ENCODE measurements at places on chromosomes 3 and 15.

DNA sequence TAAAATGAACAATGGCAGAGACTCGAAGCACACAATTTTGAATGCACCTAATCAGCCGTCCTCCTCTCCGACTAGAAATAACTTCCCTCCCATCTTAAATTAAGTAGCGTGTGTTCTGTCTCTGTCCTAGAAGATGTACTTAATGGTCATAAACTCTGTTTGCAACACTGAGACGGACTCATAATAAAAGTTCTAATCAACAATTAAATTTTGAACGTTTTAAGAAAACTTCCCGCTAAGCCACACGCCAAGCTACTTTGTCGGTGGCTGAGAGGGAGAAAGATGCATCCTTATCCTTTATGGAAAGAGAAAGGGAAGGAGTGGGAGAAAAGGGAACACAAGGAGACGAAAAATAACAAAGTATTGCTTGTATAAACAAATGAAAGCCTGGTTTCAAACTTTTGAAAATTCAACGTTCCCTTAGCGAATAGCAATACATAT is 989 bp downstream of the GNB4 start:
- no peak for DNase-seq

- no peak for DNase-seq
Observed at GRCh38 chr3:178518660-178519396, 17.4 kb upstream of the KCNMB2 start.

GRCh38 chr3:150249779-150250470 is 158.2 kb upstream of the TSC22D2 start:
- DNase-seq, result no peak

DNA sequence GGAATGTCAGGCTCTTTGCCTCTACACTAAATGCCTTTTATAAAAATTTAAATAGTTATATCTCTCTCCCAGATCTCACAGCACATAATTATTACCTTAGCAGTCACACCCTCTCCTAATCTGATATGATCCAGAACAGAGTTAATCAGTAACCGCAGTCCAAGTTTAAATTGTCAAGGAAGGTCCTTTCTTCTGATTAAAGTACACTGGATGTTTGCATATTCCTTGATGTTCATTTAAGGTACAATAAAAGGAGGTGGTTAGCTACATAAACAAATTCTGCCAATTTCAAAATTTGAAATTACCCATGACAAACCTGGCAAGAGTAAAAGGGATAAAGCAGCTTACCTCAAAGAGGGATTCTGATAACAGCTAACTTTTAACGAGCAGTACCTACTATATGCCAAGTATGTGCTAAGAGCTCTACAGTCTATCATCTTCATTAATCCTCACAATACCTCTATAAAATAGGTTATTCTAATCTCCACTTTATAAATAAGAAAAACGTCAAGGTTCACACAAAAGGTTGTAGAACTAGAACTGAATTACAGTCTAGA is 4.3 kb downstream of the GOLIM4 start:
- no peak for DNase-seq

- DNase-seq, result peak; percentile 40
Observed at GRCh38 chr3:37498126-37499039, 324.0 kb upstream of the LRRFIP2 start.

- DNase-seq, result no peak
Observed at GRCh38 chr3:55622733-55623132, 135.6 kb upstream of the WNT5A start.

GRCh38 chr3:18070231-18070630 is 327.8 kb upstream of the TBC1D5 start:
- no peak for DNase-seq

DNA sequence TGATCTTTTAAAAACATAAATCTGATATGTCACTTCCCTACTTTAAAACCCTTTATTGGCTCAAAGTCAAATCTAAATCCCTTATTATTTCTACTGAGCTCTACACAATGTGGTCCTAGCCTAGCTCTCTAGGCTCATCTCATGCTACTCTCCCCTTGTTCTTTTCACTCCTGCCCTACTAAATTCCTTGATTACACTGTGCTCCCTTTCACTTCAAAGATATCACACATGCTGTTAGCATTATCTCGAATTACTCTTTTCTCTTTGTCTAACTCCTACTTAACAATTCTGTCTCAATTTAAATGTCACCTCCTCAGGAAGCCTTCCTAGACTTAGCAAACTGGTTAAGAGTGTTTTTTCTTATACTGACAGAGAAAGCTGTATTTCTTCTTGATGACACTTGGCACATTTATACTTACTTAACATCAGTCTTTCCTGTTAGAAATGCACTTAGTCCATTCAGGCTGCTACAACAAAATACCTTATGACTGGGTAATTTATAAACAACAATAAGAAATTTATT is 102.0 kb downstream of the SCAPER start:
- no peak for DNase-seq

GRCh38 chr3:19348941-19349564 is 200.7 kb downstream of the KCNH8 start:
- peak; percentile 11 for DNase-seq

Data from NCI-H2029 (cell line).